HAP-1 (cell line): ENCODE measurements at places on chromosomes 4 and X.

GRCh38 chr4:166169111-166169510, 296.1 kb downstream of the TLL1 start:
- DNase-seq = peak; percentile 52

GRCh38 chr4:146477054-146477453, 44.7 kb downstream of the SLC10A7 start:
- no peak for DNase-seq

DNA sequence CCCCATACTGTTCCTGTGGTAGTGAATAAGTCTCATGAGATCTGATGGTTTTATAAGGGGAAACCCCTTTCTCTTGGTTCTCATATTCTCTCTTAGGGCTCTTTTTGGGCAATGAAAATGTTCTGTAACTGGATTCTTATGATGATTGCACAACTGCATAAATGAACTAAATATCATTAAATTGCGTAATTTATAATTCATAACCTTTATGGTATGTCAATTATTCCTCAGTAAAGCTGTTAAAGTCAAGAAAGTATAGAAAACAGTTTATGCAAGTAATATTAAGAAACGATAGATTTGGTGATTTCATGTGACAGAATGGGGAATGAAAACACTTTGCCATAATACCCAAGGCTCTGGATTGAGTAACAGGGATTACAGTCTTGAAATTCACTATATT, 33.5 kb upstream of the SPANXD start:
- DNase-seq = no peak

DNA sequence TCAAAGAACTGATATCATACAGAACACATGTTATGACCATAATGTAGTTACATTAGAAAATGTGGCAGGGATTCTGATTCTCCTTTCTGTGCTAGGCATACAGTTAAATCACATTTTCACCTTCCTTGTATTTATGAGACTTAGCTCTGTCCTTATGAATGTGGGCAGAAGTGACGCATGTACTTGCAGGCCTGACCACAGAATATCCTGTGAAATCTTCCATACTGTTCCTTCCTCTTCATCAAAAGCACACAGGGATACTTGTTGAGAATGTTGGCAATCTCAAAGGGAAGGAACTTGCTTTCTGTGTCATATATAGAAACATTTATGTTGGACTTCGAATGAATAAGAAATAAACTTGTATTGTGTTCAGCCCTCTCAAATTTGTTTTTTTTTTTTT, 17.2 kb upstream of the MYOZ2 start:
- DNase-seq = no peak

DNA sequence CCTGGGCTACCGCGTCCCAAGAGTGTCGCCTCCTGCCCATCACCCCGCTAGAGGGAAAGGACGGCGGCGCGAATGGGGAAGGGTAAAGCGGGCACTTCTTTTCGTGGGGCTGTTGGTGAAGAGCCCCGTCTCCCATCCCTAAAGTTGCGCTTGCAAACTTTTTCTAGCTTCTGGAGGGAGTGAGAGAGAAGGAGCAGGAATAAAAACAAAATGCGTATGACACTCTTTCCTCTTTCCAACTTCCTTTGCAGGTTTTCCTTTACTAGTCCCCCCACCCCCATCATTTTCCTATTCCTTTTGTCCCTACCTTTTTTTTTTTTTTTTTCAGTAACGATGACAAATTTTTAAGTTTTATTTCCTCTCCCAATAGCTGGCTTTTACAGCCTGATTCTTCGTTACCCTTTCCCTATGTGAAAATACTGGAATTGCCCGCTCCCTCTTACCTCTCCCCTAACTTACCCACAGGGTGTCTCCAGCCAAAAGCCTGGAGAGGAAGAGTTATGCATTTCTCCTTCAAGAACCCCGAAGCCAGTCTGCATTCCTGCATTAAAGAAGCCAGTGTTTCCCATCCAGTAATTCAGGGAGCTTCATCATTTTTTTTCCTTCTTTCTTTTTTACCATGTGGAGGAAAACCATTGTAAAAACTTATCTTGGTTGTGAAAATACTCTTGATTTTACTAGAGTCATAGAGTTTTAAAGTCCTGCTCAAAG, 613 bp upstream of the ARSJ start:
- no peak for DNase-seq

DNA sequence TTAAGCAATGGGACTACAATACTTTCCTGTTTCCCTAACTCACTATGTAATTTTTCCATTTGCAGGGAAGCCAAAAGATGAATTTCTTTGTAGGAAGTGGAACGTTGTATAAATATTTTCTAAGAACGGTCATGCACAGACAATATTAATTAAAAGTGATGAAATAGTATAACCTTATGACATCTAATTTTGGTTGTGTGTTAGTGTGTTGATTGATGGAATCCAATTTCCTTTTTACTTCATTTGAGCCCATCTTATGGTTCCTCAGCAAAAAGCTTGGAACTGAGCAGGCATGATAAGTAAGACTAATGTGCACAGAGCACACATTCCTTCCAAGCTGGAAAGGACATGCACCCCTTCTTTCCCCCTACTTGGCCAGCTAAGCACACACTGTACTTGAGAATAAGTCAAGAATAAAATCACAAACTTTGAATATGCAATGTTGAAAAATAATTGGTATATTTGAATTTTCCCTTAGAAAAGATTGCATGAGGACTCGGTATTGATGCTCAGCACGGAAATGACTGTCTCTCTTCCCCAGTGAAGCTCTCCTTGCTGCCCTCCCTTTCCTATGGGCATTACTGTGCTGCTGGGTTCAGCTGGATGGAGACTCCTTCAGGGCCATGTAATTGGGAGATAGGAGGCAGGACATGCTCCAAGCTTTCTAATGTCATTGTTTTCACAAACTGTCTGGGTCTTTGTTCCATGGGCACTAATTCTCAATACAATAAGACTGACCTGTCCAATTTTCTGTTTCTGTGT, 19.2 kb upstream of the PDLIM3 start:
- DNase-seq = no peak

- no peak for DNase-seq
Measured at GRCh38 chrX:46321676-46322075, 223.5 kb downstream of the ZNF674 start.

- DNase-seq = no peak
Measured at GRCh38 chr4:156322592-156322991, 368.9 kb upstream of the CTSO start.

GRCh38 chr4:111228396-111228795, 605.5 kb upstream of the PITX2 start:
- no peak for DNase-seq

DNA sequence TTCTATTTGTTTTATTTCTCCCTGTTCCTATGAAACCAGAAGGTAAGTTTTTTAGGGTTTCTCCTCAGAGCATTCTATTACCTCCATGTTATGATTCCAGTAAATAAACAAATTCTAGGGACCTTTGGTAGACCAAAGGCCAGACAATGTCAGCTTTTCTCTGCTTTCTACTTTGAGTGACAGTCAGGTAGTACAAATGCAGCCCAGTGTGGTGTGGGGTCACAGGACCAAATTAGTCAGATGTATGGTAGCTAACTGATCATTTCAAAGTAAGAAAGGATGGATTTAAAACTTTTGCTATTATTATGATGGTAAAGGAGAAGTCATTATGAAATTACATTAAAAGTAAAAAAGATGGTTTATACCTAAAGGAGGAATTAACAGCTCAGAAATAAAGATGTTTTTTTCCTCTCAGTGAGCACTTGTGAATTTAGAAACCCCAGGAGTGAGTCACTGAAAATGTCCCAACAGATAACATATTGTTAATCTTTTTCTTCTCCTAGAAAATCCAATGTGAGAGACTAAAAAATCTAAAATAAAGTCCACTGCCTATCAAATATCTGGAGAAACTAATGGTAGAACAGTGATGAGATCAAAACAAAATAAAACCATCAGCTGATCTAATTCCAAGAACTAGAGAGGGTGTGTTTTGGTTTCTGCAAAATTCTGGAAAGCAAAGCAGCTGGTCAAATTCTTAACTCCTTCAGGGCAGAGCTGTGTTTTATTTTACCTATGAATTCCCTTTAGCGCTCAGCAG, 16.6 kb upstream of the KLHL2 start:
- DNase-seq = no peak

GRCh38 chr4:98203332-98204235, 57.6 kb upstream of the RAP1GDS1 start:
- DNase-seq = no peak

DNA sequence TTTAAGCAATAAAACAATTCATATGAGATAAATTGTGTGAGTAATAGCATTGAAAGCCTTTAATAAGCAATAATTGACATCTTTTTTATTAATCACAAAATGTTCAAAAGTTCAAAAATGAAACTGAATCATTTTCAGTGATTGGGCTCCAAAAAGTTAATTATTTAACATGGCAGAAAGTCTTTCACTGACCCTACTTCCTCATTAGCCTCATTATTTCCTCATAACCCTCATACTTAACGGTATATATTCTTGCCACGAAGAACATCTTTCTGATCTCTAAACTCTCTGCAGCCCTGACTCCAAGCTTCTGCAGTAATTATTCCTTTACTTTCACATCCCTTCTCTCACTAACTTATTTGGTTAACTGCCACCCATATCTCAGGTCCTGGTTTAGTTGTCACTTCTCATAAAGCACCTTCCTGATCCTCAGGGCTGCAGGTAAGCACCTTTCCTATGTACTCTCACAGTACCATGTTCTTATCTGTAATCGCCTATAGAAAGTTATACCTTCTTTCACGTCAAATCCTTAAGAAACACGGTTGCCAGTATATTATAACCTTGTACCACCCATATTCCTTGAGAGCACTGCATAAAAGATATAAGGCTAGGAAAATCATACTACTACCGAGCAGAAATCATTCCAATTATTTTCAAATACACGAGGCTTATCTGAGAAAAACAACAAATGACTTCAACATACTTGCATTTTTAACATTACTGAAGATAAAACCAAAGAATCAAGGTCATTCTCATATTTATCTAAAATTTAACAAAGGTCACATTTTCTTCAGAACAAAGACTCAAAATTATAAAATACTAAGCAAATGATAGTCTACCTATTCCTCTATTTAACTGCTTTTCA, 72.2 kb downstream of the PPP3CA start:
- no peak for DNase-seq

GRCh38 chr4:73862322-73862721, 6.9 kb upstream of the CXCL1 start:
- no peak for DNase-seq

GRCh38 chr4:53956454-53956853, 108.0 kb downstream of the CHIC2 start:
- no peak for DNase-seq

DNA sequence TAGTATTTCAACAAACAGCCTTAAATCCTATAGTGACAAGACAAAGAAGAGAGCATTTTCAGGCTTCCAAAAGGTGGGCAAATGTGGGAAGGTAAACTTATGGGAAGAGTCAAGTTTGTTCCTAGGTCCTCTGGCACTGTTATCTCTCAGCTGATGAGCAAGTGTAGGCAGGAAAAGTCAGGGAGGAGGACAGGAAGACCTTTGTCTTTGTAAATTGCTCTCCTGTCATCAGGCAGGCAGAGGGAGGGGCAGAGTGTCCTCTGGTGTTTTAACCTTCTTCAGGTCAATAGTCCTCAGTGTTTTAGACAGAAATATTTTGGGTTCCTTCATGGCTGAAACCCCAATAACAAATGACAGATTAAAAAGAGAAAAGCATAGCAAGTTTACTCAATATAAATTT, 13.5 kb upstream of the GEMIN8 start:
- DNase-seq = no peak

GRCh38 chrX:107744868-107745267, 30.7 kb downstream of the TSC22D3 start:
- no peak for DNase-seq

- peak; percentile 53 for DNase-seq
Measured at GRCh38 chrX:78104447-78105176, 564 bp downstream of the PGK1 start.

DNA sequence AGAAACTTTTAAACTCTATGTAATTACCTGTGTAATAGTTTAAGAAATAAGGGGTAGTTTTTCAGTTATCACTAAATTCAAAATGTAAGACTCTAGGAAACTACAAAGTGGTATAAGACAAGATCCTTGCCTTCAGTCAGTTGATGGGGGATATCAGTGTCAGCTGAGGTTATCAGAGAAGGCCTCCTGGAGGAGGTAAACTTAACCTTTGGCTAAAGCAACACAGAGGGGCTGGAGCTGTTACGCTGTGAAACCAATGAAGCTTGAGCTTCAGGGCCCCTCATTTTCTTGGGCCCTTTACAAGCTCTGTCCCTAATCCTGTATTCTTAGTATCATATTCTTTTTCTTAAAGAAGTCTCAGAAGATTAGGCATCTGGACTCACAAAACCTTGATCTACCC, 35.9 kb downstream of the FAM13A start:
- DNase-seq = no peak

GRCh38 chr4:150345207-150345744, 236.7 kb upstream of the MAB21L2 start:
- DNase-seq = no peak

DNA sequence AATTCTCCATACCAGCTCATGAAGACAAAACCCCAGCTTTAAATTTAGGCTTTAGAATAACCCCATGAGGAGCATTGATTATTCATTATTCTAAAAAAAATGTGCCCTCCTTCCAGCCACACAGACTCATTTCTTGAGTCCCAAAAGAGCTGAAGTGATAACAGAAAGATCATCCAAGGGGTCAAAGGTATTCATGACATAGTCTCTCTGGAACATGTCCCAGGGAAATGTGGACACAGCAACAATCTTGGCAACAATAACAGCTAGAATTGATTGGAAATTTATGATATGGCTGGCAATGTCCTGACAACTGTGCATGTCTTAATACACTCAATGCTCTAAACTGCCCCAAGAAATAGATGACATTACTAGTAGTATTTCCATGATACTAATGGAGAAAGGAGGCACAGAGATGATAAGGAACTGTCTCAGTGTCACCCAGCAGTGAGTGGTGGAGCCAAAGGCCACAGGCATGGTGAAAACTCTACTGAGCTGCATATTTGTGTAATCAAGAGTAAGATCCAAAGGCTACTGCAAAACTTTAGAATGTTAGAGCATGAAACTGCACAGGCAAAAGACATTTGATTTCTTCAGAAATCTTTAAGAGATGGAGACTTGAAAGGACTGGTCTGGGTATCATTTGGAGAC, 37.3 kb upstream of the XAGE1B start:
- DNase-seq = no peak

GRCh38 chr4:83179205-83179604, 64.7 kb upstream of the PLAC8 start:
- no peak for DNase-seq

DNA sequence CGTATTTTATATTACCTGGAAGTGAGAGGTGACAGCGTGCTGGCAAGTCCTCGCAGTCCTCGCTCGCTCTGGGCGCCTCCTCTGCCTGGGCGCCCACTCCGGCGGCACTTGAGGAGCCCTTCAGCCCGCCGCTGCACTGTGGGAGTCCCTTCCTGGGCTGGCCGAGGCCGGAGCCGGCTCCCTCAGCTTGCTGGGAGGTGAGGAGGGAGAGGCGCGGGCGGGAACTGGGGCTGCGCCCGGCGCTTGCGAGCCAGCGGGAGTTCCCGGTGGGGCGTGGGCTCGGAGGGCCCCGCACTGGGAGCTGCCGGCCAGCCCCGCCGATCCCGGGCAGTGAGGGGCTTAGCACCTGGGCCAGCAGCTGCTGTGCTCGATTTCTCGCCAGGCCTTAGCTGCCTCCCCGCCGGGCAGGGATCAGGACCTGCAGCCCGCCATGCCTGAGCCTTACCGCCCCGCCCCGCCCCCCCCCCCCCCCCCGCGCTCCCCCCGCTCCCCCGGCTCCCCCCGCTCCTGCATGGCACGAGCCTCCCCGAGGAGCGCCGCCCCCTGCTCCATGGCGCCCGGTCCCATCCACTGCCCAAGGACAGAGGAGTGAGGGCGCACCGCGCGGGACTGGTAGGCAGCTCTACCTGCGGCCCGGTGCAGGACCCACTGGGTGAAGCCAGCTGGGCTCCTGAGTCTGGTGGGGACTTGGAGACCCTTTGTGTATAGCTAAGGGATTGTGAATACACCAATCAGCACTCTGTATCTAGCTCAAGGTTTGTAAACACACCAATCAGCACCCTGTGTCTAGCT, 298.9 kb upstream of the MAGEB16 start:
- DNase-seq = no peak
